ENCODE measurements at places on chromosomes 13 and 19.
A peak's percentile ranks its signal among the peaks of the same experiment; 100 is the strongest.

GRCh38 chr19:21587117-21587461 lies 81.7 kb downstream of the ZNF429 start:
- no peak for DNase-seq

- DNase-seq: no peak
Observed at GRCh38 chr19:38942471-38943181, 11.9 kb downstream of the MRPS12 start.

DNA sequence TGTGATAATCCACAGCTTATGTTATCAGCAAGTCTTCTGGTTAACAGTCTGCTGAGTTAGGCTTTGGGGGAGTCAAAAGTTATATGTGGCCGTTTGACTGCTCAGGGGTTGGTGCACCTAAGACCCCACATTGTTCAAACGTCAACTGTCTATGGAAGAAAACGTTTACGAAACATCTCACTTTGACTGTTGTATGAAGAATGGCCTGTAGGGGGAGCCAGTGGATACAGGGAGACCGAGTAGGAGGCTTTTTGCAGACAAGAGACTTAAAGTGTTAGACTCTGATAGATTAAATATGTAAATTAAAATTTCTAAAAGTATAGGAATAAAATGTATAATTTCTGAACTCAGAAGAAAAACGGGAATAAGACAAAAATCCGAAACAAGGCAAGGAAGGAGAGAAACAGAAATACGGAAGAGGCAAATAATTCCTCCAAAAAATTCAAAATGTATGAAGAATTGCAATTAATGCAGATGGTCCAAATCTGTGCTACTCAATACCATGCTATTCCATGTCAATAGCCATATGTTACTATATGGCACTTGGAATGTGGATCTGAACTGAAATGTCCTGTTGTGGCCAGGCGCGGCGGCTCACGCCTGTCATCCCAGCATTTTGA lies 37.8 kb downstream of the TNFSF14 start:
- DNase-seq: peak; percentile 80

GRCh38 chr13:75079226-75079625 lies 402.7 kb downstream of the TBC1D4 start:
- no peak for DNase-seq

DNA sequence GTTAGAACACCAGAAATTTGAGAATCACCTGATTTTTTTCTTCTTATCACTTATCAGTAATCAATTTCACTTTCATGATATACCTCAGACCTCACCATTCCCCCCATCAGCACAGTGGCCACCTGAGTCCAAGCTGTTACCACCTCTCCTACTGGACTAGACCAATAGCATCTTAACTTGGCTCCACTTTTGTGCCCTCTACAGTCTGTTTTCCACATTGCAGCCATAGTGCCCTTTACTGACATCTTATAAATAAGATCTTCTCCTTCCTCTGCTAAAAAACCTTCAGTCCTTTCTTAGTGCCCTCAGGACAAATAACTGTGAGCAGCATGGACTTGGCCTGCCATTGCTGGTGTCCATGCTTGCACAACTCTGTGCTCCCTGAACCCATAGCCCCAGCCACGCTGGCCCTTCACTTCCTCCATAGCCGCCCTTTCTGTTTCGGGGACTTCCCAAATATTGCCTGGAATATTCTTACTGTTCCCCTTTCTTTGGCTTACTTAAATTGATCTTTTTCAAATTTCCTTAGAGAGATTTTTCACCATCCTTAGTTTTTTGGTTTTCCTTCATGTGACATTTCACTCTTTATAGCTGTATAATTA lies 380.8 kb downstream of the LMO7 start:
- no peak for DNase-seq

Data from T-cell (primary cell).